ENCODE measurements at places on chromosomes 3 and 15. TPM values are rescaled to one million over a fixed set of nuclear protein-coding genes. Genes with fewer than 3 reads are reported as not detected.

DNA sequence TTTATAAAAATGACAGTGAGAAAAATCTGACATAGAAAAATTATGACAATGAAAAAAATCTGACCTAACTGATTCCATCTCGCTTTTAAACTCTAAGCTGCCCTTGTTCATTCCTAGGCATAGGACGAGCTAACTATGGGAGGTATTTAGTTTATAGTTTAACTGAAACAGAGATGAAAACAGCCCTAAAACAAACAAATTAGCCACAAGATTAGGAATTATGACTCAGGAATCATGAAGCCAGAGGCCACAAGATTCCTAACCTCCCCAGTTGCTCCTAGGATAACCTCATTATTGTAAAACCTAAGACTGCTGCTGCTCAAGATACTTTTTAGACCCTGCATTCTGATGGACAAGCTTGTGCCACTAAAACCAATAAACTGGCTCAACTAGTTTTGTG, 122.7 kb upstream of the MNS1 start:
- DNase-seq, result no peak
- H3K4me3 ChIP-seq, result no peak overlapping the region
- H3K27me3 ChIP-seq, result no peaks in the 10 kb centered on the region

The GPR27 gene
- total RNA-seq, result 5.0 TPM

DNA sequence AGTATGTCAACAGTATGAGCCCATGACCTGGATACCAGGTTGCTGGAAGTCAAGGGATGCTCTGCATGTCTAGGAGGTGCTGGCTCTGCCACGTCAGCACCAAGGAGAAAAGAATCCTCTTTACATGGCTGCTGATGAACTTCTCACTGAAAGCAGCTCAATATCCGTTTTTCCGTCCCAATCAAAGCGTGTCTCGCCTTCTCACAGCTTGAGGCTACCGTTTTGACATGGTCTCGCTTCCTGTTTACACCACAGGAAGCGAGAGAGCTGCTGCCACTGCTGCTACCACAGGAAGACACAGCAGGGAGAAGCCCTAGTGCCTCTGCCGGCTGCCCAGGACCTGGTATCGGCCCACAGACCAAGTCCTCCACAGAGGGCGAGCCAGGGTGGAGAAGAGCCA, 27.3 kb downstream of the STARD5 start:
- no peaks in the 10 kb centered on the region for H3K4me1 ChIP-seq
- no peak overlapping the region for H3K4me3 ChIP-seq
- H3K27ac ChIP-seq, result peak overlapping the region; percentile 37
- H3K36me3 ChIP-seq, result no peaks in the 10 kb centered on the region
- no peak for DNase-seq

GRCh38 chr15:32028921-32029320, 1.4 kb upstream of the CHRNA7 start:
- H3K4me3 ChIP-seq, result no peak overlapping the region
- H3K27me3 ChIP-seq, result no peaks in the 10 kb centered on the region
- DNase-seq, result no peak

The MYZAP gene
- 22.5 TPM for total RNA-seq

GRCh38 chr3:179961703-179962078, 75.0 kb downstream of the PEX5L start:
- no peak overlapping the region for H3K27ac ChIP-seq
- no peaks in the 10 kb centered on the region for H3K27me3 ChIP-seq
- no peaks in the 10 kb centered on the region for H3K36me3 ChIP-seq
- no peaks in the 10 kb centered on the region for H3K4me1 ChIP-seq
- no peak overlapping the region for H3K4me3 ChIP-seq

DNA sequence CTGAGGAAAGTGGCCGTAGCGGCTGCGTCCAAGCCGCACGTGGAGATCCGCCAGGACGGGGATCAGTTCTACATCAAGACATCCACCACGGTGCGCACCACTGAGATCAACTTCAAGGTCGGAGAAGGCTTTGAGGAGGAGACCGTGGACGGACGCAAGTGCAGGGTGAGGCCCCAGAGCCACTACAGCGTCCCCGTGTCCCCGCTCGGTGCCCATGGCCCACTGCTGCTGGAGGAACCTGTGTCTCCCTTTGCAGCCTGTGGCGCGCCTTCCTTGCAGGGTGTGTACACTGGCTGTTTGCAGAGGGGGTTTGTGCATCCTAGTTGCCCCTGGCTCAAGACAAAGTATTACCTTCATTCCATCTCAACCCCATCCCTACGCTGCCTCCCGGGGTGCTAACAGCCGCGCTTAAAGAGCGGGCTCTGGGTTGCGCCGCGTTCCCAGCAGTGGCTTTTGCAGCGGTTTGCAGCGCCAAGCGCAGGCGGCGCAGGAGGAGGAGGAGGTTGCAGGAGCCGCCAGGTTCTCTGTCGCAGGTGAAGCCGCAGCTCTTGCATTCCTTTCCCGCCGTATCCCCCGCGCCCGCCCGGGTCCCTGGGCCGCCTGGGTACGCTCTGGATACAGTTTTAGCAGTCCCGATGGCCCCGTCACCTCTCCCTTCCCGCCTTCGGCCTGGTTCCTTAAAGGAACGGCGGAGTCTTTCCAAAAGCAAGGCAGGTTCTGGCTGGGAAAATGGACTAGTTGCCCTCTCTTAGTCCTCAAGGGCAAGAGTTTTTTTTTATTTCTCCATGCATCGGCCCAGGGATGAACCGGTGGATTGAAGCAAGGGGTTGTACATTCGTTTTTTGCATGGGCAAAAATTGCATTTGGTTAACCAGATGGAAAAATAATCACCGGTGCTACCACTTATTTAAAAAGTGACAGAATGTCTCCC, 1.2 kb downstream of the CRABP1 start:
- no peaks in the 10 kb centered on the region for H3K4me1 ChIP-seq
- H3K36me3 ChIP-seq, result no peaks in the 10 kb centered on the region
- no peak overlapping the region for H3K27ac ChIP-seq
- no peak overlapping the region for H3K4me3 ChIP-seq
- peaks cover 5% of the 10 kb centered on the region for H3K27me3 ChIP-seq
- no peak for DNase-seq

- H3K4me1 ChIP-seq, result peaks cover 10% of the 10 kb centered on the region
- peak overlapping the region; percentile 94 for H3K27ac ChIP-seq
- no peak for DNase-seq
- H3K4me3 ChIP-seq, result no peak overlapping the region
- H3K36me3 ChIP-seq, result no peaks in the 10 kb centered on the region
- no peaks in the 10 kb centered on the region for H3K27me3 ChIP-seq
Measured at GRCh38 chr15:88913850-88914169, 631 bp upstream of the MFGE8 start.

DNA sequence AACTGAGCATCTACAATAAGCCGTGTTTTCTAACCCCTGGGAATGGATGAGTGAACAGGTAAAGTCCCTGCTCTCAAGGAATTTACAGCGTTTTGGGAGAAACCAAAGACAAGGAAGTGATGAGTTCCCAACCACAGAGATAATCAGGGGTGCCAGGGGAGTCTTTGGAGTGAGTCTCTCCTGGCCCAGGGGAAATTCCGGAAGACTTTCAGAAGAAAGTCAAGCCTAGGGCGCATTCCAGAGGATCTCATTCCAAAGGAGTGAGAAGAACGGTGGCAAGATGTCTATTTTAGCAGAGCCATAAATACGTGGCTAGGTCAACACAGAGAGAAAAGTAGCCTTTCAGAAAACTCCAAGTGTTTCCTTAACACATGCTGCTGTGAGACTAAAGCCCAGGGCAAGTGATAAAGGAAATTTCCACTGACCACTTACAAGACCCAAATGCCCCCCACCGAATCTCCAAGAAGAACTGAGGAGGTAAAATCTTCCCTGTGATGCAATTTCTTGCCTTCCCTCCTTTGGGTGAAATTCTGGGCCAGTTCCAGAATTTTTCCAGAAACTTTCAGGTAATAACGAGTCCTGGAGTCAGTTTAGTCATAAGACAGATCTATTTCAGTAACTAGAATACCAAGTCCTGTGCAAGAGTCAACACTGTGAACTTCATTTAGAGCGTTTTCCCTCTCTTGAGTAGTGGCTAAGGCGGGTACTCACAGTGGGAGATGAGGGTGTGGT, 437.4 kb downstream of the NR2F2 start:
- H3K27ac ChIP-seq, result no peak overlapping the region
- no peaks in the 10 kb centered on the region for H3K36me3 ChIP-seq
- DNase-seq, result no peak
- H3K4me1 ChIP-seq, result no peaks in the 10 kb centered on the region

The RASGRP1 gene
- 0.82 TPM for total RNA-seq

The CCDC54 gene
- not detected for total RNA-seq

The GOLGA8O gene
- total RNA-seq, result 1.2 TPM

The ARNT2 gene
- total RNA-seq, result 10.4 TPM

GRCh38 chr3:32901005-32901932, 50.2 kb upstream of the CCR4 start:
- no peaks in the 10 kb centered on the region for H3K4me1 ChIP-seq
- H3K36me3 ChIP-seq, result no peaks in the 10 kb centered on the region
- H3K27me3 ChIP-seq, result no peaks in the 10 kb centered on the region

DNA sequence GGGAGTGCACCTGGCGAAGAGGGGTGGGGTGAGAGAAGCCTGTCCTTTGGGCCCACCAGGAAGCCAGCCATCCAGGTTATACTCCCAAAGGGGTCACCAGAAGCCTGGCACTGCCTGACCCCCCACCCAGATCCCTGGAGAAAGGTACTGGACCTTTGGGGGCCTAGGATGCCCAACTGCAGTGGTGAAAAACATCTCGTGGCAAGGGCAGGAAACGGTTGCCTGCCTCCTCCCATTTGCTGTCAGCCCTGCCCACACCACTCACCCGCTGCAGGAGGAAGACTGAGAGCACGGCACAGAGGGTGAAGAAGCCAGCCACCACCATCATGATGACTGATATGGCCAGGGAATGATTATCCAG, 2.2 kb upstream of the ULK3 start:
- H3K27ac ChIP-seq, result no peak overlapping the region
- H3K27me3 ChIP-seq, result no peaks in the 10 kb centered on the region
- H3K4me1 ChIP-seq, result peaks cover 17% of the 10 kb centered on the region
- no peaks in the 10 kb centered on the region for H3K36me3 ChIP-seq

DNA sequence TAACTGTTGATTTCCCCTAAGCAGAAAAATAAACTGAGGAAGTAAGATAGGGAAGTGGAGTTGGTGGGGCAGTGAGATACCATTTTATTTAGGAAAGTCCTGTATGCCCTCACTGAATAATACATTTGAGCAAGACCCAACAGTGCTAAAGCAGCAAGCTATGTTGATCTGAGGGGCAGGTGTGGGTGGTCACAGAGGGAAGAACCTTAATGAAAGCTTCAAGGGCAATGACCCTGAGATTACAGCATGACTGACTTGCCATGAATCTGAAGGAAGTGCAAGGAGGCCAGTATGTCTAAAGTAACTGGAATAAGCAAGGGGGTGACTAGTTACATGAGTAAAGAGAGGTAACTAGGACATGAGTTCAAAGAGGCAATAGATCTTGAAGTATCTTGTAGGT, 159.5 kb downstream of the CD47 start:
- H3K4me1 ChIP-seq, result no peaks in the 10 kb centered on the region
- no peak overlapping the region for H3K4me3 ChIP-seq
- DNase-seq, result no peak
- no peaks in the 10 kb centered on the region for H3K36me3 ChIP-seq

The CERS3 gene
- not detected for total RNA-seq

The PLSCR5 gene
- total RNA-seq, result not detected

The EAF2 gene
- 3.4 TPM for total RNA-seq

GRCh38 chr15:70281811-70282307, 184.1 kb upstream of the TLE3 start:
- H3K4me3 ChIP-seq, result no peak overlapping the region
- DNase-seq, result no peak
- no peaks in the 10 kb centered on the region for H3K27me3 ChIP-seq
- no peaks in the 10 kb centered on the region for H3K4me1 ChIP-seq
- no peak overlapping the region for H3K27ac ChIP-seq

- no peak overlapping the region for H3K27ac ChIP-seq
- no peak overlapping the region for H3K4me3 ChIP-seq
- no peaks in the 10 kb centered on the region for H3K4me1 ChIP-seq
- no peaks in the 10 kb centered on the region for H3K36me3 ChIP-seq
- no peaks in the 10 kb centered on the region for H3K27me3 ChIP-seq
Measured at GRCh38 chr3:53225651-53226050, 30.2 kb downstream of the TKT start.

DNA sequence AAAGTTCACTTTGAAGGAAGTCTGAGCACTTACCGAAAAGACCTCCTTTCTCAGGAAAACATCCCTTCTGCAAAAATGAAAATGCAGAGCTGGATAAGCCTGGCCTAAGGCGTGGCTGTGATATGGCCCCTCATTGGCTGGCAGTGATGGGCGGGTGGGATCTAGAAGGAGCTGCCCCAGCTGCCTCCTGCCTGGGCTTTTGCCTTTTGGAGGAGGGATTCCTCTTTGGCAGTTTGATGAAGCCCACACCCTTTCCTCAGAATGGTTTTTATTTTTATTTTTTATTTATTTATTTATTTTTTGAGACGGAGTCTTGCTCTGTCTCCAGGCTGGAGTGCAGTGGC, 4.0 kb upstream of the DZIP1L start:
- H3K27me3 ChIP-seq, result no peaks in the 10 kb centered on the region
- DNase-seq, result no peak
- H3K4me3 ChIP-seq, result no peak overlapping the region
- H3K36me3 ChIP-seq, result no peaks in the 10 kb centered on the region
- no peak overlapping the region for H3K27ac ChIP-seq
- H3K4me1 ChIP-seq, result no peaks in the 10 kb centered on the region

The NEO1 gene
- 11.5 TPM for total RNA-seq

- no peaks in the 10 kb centered on the region for H3K36me3 ChIP-seq
- DNase-seq, result peak; percentile 97
- H3K4me3 ChIP-seq, result peak within 1 kb of the TSS; percentile 92
- H3K4me1 ChIP-seq, result no peaks in the 10 kb centered on the region
Measured at GRCh38 chr3:93979850-93980676, at the start of gene ARL13B. ARL13B (plus strand) TSS chr3:93980155; CDS start chr3:93980424, 269 bp downstream.

The SAMD7 gene
- not detected for total RNA-seq

The GOLGA6B gene
- not detected for total RNA-seq

The NBEAL2 gene
- total RNA-seq, result 29.4 TPM

- no peaks in the 10 kb centered on the region for H3K27me3 ChIP-seq
- H3K36me3 ChIP-seq, result no peaks in the 10 kb centered on the region
- no peaks in the 10 kb centered on the region for H3K4me1 ChIP-seq
- no peak for DNase-seq
- no peak overlapping the region for H3K4me3 ChIP-seq
Measured at GRCh38 chr3:66597308-66597863, 96.6 kb upstream of the LRIG1 start.

- no peaks in the 10 kb centered on the region for H3K27me3 ChIP-seq
- H3K4me1 ChIP-seq, result no peaks in the 10 kb centered on the region
- no peak for DNase-seq
- no peaks in the 10 kb centered on the region for H3K36me3 ChIP-seq
- no peak overlapping the region for H3K4me3 ChIP-seq
- H3K27ac ChIP-seq, result no peak overlapping the region
Measured at GRCh38 chr15:80823995-80824394, 44.8 kb downstream of the CEMIP start.

GRCh38 chr3:13839253-13839652, 40.6 kb downstream of the WNT7A start:
- no peaks in the 10 kb centered on the region for H3K36me3 ChIP-seq
- DNase-seq, result no peak
- no peaks in the 10 kb centered on the region for H3K4me1 ChIP-seq
- no peak overlapping the region for H3K4me3 ChIP-seq

- no peaks in the 10 kb centered on the region for H3K27me3 ChIP-seq
- no peaks in the 10 kb centered on the region for H3K4me1 ChIP-seq
- DNase-seq, result peak; percentile 5
- no peak overlapping the region for H3K27ac ChIP-seq
- H3K36me3 ChIP-seq, result no peaks in the 10 kb centered on the region
Measured at GRCh38 chr15:25248583-25249235, 190.1 kb downstream of the UBE3A start.

- peak; percentile 18 for DNase-seq
- H3K27ac ChIP-seq, result no peak overlapping the region
- peaks cover 3% of the 10 kb centered on the region for H3K4me1 ChIP-seq
- peak overlapping the region; percentile 51 for H3K4me3 ChIP-seq
- H3K27me3 ChIP-seq, result no peaks in the 10 kb centered on the region
Measured at GRCh38 chr3:161372321-161373260, 1.3 kb upstream of the SPTSSB start.

The TMCO5A gene
- total RNA-seq, result not detected

The FBXO22 gene
- total RNA-seq, result 12.1 TPM

The CPA3 gene
- 2.4 TPM for total RNA-seq

The PIGZ gene
- total RNA-seq, result 0.29 TPM

The IQCH gene
- 1.2 TPM for total RNA-seq
